Endothelial cell (in vitro differentiated cells): ENCODE measurements at places on chromosomes 1 and 21.

DNA sequence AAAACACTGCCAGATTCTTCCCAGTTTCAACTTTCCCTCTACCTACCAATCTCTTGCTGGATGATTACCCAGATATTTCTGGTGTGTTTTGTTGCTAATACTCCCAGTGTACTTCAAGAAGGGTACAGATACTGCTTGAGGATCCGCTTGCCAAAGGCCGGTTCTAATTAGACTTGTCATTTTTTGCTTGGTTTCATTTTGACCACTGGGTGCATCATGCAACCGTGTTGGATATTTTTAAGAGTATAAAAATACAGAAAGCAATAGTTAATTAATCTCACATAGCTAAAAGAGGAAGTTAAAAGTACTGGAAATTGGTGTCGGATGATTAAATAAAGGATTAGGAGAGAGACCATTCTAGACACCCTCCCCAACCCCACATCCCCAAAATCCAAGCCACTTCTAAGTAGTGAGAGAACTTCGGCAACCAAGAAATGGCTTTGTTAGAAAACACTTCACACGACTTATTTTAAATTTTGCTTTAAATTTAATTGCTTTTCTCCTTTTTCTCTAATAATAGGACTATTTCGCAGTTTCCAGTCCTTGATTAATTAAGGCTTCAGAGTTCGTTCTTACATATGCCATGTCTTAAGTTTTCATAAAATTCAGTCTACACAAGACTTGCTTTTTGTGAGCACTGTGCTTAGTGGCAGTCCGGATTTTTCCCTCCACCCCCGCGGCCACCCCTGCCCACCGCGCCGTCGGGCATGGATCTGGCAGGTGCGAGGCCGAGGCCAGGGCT lies 2.5 kb upstream of the CDKN2C start:
- DNase-seq = no peak

DNA sequence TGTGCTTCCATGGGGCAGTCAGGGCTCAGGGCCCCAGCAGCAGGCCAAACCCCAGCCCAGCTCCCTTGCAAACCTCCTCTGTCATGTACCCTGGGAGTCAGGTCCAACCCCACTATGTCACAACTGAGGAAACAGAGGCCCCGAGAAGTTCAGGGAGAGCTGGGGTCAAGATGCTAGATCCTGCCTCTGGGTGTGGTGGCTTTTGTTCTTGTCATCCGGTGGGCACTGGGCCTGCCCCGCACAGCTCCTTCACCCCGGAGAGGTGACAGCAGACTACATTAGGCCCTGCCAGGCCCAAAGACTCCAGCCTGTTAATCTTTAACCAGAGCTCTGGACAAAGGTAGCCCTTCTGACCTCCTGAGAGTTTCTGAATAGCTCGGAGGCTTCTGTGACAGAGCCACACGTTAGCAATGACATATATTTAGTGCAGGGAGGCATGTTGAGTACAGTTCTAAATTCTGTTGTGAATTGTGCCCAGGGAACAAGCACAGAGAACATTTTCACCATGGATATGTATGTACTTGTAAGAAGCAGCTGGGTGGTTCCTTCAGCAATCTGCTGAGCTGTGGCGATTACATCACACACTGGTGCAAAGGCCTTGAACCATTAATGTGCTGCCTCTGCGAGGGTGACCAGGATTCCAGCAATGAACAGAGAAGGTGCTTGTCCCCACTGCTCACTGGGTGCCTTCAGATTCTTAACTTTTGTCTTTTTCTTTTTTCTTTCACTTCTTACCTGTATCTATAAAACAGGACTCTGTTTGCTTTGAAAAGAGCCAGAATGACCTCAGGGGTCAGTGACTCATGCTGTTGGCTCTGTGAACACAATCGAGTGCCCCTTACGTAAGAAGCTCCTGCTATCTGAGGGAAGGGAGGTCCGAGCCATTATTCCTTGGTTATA lies 102.8 kb downstream of the RHOU start:
- no peak for DNase-seq

DNA sequence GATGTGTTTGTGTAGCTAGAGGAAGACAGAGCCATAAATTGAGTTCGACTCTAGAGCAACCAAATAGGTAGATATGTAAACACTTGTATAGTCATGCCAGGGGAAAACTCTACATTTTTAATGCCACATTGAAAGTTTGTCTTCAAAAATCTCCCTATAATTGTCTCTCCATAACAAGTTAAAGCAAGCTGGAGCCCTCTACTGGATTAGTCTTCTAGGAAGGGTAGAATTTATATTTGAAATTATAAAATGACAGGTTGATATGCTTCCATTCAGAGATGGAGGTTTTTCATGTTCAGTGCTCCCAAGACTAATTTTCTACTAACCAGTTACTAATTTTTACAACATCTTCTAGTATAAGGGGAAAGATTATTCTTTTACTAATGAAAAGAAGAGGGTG lies 13.1 kb upstream of the COL24A1 start:
- DNase-seq = no peak

DNA sequence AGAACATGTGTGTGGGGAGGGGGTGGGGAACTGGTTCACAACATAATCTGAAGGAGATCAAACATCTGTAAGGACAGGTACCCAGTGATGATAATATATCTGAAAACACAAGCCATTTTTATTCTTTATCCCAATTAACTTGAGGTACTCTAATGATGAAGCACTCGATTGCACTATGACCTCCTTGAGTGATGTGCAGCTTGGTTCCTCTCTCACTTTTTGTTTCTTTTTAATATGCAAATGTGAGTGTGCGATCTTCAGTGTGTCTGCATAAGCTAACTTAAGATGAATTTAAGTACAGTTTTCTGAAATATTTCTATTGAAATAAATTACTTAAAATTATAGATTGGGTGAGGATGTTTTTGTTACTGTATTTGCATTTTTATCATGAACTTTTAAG lies 50.6 kb upstream of the ANGPTL1 start:
- no peak for DNase-seq

GRCh38 chr1:18635891-18636595 lies 5.4 kb downstream of the PAX7 start:
- DNase-seq = peak; percentile 10

DNA sequence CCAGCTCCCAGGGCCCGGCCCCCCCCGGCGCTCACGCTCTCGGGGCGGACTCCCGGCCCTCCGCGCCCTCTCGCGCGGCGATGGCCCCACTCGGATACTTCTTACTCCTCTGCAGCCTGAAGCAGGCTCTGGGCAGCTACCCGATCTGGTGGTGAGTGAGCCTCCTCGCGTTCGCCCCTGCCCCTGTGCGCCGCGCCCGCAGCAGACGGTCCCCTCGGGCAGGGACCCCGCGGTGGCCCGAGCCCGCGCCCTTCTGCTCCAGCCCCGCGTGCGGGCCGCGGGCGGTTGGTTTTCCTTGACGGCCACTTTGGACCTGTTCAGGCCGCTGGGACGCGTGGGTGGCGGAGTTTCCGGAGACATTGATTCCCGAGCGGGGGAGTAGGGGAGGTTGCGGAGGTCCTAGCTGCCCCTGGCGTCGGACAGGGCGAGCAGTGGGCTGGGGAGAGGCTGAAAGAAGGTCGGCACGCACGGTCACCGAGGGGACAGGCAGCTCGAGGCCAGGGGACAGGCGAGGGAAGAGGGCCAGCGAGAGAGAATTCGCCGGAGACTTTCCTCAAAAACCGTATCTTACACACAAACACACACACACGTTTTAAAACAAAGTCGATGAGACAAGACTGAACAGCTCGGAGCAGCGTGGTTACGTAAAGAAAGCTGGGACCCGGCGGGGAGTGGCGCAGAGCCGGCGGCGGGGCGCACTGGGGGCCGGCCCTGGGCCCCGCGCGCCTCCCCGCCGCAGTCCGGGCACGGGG lies 427 bp downstream of the WNT3A start:
- no peak for DNase-seq

GRCh38 chr1:67880056-67880601 lies 46.9 kb upstream of the GNG12 start:
- DNase-seq = no peak

- DNase-seq = no peak
These were observed 84.4 kb upstream of the PRMT6 start for GRCh38 chr1:106972074-106972473.

DNA sequence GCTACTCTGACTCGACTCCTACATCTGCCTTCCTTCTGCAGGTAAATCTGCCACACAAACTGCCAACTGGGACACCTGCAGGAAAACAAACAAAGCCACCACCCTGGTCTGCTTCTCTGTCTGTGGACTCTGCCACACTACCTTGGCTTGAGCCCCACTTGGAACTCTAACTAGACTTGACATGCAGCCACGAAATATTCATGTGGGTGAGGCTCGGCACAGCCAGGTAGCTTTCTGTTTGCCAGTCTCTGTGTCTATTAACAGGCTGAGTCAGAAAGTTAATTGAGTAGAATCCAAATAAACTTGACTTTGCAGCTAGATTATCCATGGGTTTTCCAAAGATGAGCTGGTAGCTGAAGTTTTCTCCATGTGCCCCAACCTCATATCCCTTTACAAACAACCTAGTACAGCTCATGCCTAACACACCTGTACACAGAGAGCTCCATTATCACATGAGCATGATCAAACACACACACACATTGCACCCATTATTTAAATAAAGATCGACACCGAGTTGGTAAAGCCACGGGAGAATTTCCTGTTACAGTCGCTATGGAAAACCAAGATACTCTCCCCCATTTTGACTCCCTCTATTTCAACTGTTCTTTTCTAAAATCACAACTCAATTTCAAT lies 808 bp downstream of the C1orf116 start:
- no peak for DNase-seq

GRCh38 chr1:169594391-169594790 lies 8.1 kb upstream of the F5 start:
- no peak for DNase-seq

GRCh38 chr1:213820362-213821149 lies 167.2 kb upstream of the PROX1 start:
- DNase-seq = no peak

GRCh38 chr1:228802386-228803220 lies 67.3 kb downstream of the RHOU start:
- no peak for DNase-seq

GRCh38 chr1:50517488-50517887 lies 94.2 kb upstream of the DMRTA2 start:
- no peak for DNase-seq

DNA sequence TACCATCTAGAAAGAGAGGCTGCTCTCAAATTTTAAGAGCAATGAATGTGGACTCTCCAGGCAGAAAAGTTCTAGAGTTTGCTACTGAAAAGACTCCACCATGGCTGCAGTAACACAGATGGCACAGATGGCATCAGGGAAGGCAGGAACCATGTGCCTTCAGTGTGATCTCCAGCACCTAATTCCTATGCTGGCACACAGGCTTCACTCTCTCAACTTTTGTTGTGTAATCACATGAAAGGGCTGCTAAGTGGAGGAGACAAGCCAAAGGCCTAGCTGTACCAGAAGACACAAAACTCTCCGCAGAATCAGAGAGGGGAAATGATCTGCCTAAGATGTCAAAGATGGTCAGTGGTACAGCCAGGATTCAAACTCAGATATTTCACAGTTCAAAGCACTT lies 31.1 kb downstream of the ERI3 start:
- DNase-seq = no peak

DNA sequence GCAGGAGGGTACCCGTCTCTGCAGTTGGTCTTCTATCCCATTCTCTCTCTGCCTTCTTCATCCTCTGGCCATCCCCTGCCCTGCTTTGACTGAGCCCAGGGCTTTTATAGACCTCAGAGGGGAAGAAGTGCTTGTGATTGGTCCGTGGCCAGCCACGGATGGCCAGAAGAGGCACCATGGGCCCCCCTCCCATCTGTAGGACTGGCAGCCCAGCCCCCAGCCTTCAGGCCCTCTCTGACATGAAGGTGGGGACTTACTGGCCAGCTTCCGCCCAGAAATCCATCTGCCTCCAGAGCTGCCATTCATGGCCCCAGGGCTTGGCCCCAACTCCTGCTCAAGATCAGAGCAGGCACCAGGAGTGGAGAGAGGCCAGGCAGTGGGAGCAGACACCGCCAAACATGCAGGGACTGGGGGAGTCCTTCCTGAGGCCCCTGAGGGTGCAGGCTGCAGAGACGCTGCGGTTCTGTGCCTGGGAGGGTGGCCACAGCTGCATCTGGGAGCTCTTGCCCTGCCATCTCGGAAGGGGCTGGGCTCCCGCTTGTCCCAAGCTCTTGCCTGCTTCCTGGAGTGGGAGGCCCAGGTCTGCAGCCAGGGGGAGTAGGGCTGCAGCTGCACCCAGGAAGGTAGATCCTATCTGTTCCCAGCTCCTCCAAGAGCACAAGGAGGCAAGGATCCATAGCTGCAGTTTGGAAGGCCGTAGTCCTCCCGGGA lies 698.6 kb upstream of the B3GALT2 start:
- no peak for DNase-seq

DNA sequence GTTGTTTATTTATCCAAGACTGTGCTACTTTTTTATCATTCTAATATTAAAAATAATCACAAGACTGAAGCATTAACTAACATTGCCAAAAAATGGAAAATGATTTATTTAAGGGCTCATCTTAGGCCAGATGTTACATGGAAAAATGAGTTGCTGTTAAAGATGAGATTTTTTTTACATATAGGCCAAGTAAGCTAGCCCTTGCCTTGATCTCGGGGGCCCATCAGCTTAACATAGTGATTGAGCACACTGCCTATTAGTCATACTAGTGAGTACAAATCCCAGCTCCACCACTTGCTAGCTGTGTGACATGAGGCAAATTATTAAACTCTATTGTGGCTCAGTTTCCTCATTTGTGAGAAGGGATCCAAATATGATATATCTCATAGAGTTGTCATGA lies 275.9 kb upstream of the SNX7 start:
- DNase-seq = no peak

DNA sequence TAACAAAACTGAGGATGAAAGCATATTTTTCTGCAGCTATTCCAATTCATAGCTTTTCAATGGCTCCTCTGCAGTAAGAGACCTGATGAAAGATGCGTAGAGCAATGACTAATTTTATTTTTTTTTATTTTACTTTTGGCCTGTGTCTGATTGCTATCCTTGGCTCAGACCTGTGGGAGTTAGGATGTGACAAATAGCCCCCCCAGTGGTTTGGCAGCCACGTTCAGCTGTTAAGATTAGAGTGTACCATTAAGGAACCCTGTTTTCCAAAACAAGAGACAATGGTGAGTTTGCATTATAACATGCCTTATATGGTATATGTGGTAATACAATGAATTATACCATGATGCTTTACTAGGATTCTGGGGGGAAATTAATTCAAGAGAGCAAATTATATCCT lies 264.7 kb downstream of the CACNA1E start:
- DNase-seq = no peak

DNA sequence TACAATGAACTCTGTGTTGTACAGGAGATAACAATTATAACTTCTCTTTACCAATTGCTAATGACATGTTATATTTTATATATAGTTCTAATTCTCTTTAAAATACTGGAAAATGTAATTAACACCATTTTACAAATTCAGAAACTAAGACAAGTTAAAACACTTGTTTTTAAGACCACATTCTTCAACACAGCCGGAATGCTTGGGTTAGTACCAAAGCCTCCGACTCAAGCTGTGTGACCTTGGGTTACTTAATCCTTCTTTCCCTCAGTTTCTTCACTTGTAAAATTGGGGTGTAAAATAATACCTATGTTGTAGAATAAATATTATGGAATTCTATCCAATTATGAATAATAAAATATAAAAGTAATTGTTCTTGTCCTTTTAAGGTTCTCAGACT lies 378.7 kb downstream of the USH2A start:
- no peak for DNase-seq
